GM23338 (cell line): ENCODE measurements at places on chromosomes 2 and 18. TPM values are rescaled to one million over a fixed set of nuclear protein-coding genes. Genes with fewer than 3 reads are reported as not detected.

DNA sequence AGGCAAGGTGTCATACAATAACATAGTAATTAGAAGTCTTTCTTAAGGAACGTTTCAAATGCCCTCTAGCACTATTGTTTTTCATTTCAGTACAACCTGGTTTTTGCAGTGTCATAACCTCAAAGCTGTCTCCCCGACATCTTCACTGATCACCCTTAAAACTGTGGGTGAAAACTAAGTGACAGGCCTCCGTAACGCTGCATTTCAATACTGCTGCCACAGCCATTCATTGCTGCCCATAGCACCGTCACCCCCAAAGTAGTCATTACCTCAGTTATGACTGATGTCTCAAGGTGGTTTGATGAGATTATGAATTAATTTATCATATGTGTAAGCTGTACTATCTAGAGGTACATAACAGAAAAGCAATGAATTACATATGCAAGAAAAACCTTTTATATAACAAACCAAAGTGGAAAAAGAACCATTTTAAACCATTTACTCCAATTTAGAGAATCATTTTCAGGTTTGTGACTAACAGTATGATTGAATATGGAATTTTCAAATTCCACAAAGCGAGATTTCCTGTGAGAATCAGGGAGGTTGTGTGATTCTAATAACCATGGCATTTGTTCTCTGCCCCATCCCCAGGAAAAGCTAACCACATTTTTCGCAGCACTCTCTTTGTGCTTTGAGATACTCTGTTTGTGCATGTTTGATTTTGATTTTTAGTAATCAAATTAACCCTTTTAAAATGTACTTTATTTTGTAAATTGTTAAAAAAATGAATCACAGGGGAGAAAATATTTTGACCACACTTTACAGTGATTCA, 263.0 kb downstream of the PTGR3 start:
- peaks cover 43% of the 10 kb centered on the region for H3K4me1 ChIP-seq
- H3K27me3 ChIP-seq: no peaks in the 10 kb centered on the region
- no peak overlapping the region for H3K4me3 ChIP-seq
- DNase-seq: no peak
- H3K36me3 ChIP-seq: no peaks in the 10 kb centered on the region

DNA sequence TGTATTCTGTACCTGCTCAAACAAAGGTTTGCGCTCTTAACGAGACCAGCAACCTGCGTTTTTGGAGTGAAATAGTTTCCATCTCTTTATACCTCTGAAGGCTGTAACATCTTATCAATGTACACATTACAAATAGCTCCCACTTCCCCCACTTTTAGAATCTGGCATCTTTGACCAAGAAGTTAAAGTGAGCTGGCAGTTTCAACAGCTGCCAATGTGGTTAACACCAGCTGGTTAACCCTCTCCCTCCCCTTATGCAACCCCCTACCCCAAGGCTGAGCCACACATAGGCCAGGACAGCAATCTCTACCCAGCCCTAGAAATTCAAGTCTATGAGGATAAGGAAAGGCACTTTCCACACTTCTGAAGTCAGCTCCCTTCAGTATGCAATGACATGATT, 2.2 kb upstream of the SERTAD2 start:
- no peak overlapping the region for H3K4me3 ChIP-seq
- no peak for DNase-seq

DNA sequence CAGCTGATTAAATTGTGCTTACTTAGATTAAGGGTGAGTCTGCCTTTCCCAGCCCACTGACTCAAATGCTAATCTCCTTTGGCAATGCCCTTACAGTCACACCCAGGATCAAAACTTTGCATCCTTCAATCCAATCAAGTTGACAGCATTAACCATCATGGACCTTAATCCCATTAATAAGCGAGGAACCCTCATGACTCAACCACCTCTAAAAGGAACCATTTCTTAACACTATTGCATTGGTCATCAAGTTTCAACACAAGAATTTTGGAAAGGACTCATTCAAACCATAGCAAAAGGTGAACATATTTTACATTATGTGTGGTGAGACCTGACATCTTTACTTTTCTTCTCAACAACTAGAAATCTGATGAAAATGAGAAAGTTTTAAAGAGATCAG, 187.0 kb downstream of the OSR1 start:
- no peak overlapping the region for H3K27ac ChIP-seq
- no peaks in the 10 kb centered on the region for H3K36me3 ChIP-seq
- DNase-seq: no peak
- H3K4me1 ChIP-seq: 0 out of 2 replicates have a peak, but pooled peaks cover 5% of the 10 kb centered on the region
- H3K27me3 ChIP-seq: no peaks in the 10 kb centered on the region

- DNase-seq: no peak
- no peaks in the 10 kb centered on the region for H3K27me3 ChIP-seq
- no peak overlapping the region for H3K27ac ChIP-seq
- peaks cover 30% of the 10 kb centered on the region for H3K4me1 ChIP-seq
These were observed 24.4 kb downstream of the NFE2L2 start for GRCh38 chr2:177239932-177240630.

Gene ECEL1
- total RNA-seq: 17.5 and 18.0 TPM in 2 replicates
